Renal cortex interstitium (tissue), 15 donors: ENCODE measurements at places on chromosomes 3 and 15.
A peak's percentile ranks its signal among the peaks of the same experiment; 100 is the strongest.

- no peak for DNase-seq
These were observed 583.6 kb upstream of the ROBO2 start for GRCh38 chr3:76456322-76456721.

- DNase-seq: no peak
These were observed 18.6 kb upstream of the IREB2 start for GRCh38 chr15:78419367-78419766.

GRCh38 chr3:9213019-9213634 is 36.3 kb downstream of the SRGAP3 start:
- no peak for DNase-seq

DNA sequence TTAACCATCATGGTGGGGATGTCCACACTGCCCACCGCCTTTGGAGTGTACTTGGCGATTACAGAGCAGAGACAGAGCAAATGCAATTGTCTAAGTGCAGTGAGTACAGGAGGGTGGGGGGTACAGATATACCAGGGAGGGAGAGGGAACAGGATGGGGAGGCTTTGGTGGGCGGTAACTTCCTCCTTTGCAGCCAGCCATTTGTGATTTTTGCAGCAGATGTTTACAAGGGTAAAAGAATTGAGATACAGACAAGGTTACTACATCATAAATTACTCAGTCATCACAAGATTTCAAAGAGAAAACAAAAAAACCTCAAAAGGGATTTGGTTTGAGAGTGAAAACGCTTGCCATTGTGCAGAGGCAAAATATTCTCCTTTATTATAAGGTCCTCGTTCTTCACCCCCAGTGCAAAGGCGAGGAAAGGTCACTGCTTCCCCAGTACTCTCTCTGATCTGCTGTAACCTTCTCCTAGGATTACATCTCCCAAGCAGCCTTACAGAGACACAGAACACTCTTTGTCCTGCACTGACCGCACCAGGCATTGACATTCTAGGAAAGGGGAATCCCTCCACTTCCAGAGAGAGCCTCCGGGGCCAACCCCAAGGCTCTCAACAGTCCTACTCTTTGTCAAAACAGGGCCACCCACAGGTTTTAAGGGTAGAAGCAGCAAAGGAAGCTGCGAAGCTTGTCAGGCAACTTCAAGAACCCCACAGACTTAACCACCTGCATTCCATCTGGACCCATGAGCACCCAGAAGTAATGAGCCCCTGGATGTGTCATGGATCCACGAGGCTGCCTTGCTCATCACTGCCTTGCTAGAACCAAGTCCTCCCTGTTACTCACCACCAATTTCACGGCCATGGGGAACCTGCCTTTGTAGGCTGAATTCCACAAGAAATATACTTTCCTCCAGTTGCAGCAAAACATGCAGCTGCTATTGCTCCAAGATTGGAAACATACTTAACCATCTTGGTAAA is 117.3 kb downstream of the ADAMTS17 start:
- DNase-seq: no peak

GRCh38 chr3:76958274-76958673 is 81.6 kb upstream of the ROBO2 start:
- no peak for DNase-seq

- DNase-seq: no peak
These were observed 167.2 kb upstream of the KCNMB2 start for GRCh38 chr3:178369006-178369405.

GRCh38 chr3:172217877-172218276 is 178.5 kb downstream of the FNDC3B start:
- no peak for DNase-seq

DNA sequence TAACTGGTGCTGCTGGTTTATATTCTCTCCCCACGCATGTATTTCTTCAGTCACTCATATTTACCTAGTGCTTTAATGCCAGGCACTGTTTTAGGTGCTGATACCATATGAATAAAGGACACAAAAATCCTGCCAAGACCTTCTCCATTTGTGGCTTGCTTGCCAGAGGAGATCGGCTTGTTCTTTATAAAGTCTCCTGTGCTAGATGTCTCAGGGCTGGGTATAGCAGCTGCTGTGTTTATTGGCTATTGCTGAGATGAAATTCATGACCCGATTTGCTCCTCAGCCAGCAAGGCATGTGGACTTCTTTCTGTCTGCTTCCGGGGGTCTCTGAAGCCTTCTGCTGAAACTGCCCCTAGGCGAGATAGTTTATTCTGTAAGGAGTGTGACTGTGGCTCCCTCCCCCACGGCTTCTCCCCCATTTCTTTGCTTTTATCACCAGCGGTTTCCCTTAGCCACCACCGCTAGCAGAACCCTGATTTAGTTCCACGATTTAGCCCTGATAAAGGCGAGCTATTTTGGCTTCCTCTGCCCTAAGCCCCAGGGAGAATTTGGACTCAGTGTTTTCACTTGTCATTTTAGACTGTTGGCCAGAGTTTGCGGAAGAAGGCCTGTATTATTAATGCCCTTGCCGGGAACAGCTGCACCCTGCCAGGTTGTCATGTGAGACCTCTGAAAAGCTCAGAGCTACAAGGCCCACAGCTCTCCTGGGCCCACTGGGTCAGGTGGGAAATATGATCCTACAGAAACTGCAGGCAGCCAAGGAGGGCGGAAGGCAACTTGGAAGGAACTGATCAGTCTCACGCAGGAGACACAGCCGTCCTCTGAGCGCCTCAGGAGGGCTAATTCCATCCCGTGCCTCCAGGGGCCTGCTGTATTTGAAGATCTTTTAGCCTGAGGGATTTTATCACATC is 46.8 kb downstream of the ST6GAL1 start:
- DNase-seq: peak; percentile 58

- no peak for DNase-seq
These were observed 367.5 kb upstream of the THBS1 start for GRCh38 chr15:39213385-39213840.

- no peak for DNase-seq
These were observed 9.9 kb downstream of the GLYCTK start for GRCh38 chr3:52297242-52298148.

DNA sequence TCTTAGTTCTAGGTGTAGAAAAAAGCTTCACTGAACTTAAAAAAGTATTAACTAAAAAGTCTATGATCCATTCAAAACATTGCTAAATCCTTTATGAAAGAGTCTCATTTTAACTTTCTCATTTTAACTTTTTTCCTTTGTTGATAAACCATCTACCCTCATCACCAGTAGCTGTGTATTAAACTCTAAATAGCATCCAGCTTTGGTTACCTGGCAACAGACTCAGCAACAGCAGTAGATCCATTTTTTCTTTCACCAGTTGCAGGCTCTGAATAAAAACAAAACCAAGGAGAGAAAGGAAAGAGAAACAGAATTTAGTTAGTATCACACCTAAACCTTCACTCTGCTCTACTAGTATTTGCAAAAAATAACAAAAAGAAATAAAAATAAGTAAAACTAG is 51.6 kb downstream of the TP53BP1 start:
- DNase-seq: no peak

DNA sequence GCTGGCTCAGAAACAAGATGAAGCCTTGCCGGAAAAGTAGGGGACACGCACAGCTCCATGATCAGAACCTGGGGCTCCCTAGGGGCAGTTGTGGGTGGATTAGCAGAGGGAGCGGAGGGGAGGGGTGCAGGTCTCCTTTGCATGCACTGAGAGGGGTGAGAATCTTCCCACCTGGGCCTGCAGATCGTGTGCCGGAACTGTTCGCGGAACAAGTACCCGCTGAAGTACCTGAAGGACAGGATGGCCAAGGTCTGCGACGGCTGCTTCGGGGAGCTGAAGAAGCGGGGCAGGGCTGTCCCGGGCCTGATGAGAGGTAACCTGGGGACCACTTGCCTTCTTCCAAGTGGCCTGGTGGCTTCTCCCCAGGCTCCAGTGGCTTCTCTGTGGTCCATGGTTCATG is 24.5 kb upstream of the NR2C2 start:
- no peak for DNase-seq

DNA sequence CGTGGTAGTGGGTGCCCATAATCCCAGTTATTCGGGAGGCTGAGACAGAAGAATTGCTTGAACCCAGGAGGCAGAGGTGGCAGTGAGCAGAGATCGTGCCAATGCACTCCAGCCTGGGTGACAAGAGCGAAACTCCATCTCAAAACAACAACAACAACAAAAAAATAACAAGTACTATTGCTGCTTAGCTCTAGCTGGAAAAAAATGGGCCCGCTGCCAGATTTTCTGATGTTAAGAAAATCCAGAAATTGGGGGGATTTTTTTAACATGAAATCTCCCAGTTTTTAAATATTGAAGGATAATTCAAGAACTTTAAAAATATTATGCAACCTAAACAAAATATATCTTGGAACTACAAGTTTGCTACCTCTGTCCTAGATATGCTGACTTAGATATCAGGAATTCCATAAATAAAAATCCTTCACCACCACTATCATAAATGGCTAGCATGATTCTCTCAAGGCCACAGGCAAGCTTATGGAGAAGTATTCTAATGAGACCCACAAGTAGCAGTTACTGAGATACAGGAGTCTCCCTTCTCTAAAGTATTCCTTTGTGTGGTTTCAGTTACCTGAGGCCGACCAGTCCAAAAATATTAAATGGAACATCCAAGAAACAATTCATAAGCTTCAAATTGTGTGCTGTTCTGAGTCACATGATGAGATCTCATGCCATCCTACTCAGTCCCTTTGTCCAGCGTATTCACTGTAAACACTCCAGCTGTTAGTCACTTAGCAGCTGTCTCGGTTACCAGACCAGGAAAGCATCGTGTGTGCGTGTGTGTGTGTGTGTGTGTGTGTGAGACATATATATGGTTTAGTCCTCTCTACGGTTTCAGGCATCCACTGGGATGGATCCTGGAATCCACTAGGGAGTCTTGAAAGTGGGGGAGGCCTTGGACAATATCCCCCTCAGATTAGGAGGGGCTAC is 277.2 kb downstream of the TBL1XR1 start:
- no peak for DNase-seq

GRCh38 chr3:155805204-155805801 is 775 bp downstream of the C3orf33 start:
- no peak for DNase-seq

GRCh38 chr15:99110581-99111320 is 5.9 kb downstream of the SYNM start:
- no peak for DNase-seq

DNA sequence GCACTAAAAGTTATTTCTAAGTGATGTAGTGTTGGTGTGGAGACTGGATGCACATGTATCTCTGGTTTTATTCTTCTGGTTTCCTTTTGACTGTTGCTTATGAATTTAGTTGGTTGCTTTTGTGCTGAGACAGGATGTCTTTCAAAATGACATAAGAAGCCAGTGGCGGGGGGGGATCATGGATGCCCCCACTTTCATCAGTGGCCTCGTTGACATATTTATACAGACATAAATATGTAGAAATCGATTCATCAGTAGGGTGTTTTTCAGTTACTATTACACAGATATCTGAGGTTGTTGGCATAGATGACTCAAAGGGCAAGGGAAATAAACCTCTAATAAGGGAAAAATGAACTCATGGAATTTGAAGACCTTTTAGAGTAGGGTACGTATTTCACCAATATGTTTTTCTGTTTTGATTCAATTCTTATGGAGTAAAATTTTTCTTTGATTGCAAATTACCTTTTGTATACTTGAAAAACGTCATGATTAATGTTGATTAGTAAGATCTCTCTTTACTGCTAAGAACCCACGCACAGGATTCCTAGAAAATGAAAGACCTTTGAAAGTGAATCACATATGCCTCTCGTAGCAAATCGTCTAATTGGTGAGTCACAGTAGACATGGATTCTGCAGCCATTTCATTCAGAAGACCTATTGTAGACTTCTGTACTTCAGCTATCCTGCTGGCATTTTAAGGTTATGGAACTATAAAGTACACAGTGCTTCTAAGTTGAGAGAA is 97.4 kb upstream of the RBMS3 start:
- DNase-seq: no peak

- no peak for DNase-seq
These were observed 124.0 kb upstream of the PLXNA1 start for GRCh38 chr3:126858887-126859286.

DNA sequence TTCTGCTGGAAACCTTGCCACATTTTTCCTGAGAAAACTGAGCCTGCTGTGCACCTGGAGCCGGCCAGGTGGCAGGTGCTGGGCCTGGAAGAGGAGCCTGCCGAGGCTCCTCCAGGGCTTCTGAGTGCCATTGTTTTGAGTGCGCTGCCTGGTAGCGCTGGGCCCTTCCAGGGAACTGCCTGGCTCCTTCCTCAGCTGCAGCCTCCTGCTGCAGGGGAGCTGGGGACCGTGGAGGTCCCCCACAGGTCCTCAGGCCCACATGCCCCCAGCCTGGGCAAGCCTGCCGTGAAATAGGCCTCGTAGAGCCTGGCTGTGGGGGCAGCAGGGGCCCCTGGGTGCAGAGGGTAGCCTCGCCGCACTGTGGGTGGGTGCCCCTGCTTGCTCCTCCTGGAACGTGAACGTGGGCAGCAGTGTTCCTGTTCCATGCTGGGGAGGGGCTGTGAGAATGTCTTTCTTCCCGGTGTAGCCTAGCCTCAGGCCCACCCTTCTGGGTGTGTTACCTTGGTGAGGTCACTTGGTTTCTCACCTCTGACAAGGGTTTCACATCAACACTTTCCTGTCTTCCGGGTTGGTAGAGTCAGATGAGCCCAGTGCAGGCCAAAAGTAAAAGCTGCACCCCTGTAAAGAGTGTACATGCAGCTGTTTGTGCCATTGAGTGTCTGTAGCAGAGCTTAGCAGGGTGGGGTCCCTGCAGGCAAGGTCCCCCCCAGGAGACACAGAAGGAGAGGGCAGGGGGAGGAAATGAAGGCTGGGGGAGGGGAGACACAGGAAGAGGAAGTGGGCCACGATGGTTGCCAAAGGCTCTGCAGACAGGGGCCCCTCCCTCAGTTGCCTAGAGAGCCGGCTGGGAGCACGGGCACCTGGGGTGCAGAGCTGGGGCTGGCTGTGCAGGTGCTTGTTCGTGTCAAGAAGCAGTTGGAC is 34.5 kb downstream of the KLF13 start:
- DNase-seq: no peak

GRCh38 chr15:92576597-92577200 is 78.9 kb downstream of the FAM174B start:
- DNase-seq: no peak

DNA sequence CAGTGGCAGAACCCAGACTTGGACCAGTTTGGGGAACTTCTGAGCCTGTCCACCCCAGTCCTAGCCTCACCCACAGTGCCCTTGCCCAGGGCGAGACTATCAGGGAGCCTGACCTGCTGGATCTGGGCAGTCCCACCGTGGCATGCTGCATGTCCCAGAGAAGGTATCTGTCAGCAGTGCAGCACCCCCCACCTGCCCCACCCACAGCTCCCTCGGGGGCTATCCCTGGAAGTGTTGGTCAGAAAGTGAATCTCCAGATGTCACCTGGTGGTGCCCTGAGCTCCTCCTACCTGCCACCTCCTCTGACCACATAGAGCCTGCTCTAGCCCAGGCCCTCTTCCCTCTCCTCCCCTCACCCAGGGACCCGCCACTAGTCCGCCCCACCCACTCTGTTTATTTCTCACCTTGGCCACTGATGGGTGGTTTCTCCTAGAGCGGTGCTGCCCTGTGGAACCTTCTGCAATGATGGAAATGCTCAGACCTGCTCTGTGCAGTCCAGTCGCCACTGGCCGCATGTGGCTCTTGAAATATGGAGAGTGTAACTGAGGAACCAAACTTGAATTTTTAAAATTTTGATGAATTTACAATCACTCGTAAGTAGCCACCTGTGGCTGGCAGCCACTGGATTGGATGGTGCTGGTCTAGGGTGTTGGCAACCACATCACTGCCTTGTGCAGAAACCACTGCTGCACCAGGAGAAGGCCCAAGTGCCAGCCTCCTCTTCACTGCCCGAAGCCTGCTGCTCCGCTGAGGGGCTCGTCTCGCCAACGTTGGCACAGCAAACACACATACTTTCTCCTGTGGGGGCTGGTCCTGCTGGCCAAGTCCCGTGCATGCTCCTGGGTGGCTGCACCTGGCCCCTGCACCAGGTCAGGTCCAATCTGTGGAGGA is 13.1 kb downstream of the HDAC11 start:
- DNase-seq: no peak
